ENCODE measurements at places on chromosomes 16 and 17.

DNA sequence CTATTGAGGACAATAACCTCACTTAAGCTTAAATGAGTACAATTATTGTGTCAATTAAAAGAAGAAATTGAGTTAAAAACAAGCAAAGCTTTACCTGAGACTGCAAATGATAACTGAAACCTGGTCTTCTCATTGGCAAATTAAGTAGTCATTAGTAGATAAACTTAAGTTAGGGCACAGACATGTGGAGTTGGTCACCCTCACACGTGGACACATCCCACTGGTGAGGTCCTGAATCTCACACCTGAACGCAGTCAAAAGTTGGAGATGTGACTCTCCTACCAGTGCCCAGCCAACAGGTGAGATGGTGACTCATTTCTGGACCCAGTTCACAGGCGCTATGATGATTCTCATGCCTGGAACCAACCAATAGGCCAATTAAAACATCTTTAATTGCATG, 311.6 kb downstream of the FOXL1 start:
- no peak for DNase-seq

DNA sequence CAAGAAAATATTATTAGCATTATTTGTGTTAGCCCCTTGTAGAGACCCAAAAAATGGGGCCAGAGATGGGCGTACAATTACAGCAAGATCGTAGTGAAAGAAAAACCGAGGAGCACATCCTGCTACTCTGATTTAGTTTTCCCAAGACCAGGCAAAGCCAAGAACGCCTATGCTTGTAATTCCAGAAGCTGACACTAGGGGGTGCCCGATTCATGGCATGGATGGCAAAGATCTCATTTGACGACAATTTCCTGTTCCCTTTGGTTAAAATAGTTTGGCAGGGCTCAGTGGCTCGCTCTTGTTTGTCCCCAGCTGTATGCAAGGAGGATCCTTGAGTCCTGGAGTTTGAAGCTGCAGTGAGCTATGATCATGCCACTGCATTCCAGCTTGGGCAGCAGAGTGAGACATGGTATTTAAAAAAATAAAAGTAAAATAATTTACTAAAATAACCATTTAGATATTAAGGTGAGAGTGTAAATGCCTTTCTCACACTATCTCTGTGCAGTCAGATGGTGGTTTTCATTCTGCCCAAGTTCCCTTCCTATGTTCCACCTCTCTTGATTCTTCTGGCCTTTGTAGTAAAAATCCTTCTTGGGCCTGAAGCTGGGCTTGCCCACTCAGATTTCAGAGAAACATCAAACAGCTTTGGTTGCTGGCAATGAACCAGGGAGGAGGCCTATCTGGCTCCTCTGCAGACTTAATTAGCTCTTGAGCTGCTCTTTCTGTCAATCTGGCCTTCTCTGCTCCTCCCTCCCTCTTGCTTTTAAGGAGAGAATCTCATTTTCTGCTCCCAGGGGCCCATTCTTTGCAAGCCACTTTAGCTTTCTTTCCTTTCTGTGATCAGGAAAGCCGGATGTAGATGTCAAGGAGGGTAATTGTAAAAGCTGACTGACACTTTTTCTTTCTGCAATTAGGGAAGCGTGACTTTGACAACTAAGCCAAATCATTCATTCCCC, 31.2 kb downstream of the TMEM238L start:
- no peak for DNase-seq

DNA sequence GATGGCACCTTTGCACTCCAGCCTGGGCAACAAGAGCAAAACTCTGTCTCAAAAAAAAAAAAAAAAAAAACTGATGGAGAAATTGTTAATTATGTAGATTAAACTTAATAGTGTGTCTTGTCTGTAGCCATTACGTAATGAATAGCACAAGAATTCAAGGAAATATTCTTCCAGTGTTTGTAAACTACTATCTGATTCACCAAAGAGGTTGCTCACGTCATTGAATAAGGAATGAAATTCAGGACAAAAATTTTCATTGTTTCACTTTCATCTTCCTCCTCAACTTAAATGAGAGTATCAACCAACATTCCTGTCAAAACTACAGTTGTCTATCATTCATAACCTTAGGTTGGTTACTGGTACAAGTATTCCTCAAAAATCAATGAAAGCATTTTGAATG, 30.7 kb upstream of the MYO18A start:
- no peak for DNase-seq

DNA sequence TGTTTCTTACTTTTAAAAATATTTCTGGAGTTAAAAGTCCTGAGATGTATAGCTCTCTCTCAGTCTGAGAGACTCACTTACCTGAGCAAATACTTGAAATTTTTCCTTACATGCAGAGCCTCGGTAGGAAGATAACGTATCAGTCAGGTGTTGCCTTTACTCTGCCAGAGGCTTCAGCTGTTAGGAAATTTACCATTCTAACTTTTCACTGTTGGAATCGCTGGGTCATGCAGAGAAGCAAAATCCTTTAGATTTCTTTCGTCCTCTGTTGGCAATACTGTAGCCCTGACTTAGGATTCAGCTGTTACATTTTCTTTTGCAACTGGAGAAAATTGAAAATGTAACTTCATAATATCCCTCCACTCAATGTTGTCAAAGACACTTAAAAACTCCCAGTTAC, 20.0 kb upstream of the KCNJ16 start:
- DNase-seq: no peak

DNA sequence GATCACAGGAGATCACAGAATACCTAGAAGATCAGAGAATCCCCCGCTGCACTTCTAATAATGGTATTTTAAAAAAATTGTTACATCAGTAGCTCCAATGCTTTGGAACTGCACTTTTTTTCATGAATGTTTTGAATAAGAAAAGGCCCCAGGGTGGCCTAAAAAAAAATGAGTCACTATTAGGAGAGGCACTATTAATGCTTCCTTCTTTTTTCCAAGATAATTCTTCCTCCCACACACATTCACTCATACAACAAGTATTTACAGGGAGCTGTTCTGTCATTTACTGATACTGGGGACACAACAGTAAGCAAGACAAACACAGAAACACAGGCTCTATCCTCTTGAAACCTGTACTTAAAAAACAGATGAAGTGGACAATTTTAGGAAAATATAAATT, 675 bp upstream of the PDZD9 start:
- DNase-seq: no peak

DNA sequence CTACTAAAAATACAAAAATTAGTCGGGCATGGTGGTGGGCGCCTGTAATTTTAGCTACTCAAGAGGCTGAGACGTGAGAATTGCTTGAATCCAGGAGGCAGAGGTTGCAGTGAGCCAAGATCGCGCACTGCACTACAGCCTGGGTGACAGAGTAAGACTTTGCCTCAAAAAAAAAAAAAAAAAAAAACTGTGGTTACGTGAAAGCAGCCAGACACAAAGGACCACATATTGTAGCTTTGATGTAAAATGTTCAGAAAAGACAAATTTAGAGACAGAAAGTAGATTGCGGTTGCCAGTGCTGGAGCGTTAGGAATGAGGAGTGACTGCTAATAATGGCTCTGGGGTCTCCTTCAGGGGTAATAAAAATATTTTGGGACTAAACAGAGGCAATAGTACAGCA, 4.0 kb upstream of the MEAK7 start:
- no peak for DNase-seq

GRCh38 chr17:74840989-74841666, 18.6 kb downstream of the GRIN2C start:
- no peak for DNase-seq

DNA sequence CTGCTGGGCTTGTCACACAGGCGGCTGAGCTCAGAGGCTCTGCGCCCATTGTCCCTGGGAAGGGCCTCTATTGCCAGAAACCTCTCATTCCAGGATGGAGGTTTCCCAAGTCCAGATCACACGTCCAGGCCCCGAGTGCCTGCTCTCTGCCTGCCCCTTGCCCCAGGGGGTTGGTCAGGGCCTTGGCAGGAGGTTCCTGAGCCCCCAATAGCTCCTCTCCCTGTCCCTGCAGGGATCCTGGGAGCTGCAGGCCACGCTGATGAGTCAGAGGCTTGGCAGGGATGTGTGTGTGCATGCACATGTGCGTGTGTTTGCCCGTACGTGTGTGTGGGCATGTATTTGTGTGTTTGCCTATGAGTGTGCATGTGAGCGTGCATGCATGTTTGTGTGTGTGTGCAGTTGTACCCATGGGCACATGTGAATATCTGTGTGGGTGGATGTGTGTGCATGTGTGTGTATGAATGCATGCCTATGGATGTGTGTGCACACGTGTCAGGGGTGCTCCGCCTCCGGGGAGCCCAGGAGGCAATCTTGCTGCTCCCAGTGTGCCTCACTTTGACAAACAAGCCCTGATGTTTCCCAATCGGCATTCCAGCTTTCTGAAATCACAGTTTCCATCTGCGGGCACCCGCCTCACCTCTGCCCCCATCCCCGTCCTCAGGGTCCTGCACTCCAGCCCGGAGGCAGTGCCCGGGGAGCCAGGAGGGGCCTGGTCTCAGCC, 98.4 kb upstream of the GSE1 start:
- DNase-seq: peak; percentile 87

DNA sequence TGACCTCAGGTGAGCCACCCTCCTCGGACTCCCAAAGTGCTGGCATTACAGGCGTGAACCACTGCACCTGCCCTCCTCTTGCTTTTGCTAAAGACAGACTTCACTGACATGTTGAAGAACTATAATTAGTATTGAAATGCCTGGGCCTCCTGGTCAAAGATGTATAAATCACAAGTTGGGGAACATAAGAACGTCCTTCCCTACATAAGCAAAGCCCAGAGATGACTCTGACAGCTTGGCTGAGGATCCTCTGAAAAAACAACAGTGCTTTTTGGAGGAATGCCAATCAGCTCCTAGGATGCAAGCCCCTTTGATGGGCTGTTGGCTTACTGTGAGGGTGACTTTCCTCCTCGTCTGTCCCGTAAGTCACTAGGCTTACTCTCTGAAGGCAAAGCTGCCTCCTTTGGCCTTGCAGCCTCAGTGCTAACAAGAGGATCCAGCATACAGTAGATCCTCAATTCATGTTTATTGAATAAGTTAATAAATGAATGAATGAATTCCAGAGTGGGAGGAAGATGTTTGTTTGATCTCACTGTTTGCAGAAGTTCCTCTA, 6.3 kb downstream of the APOH start:
- DNase-seq: no peak

- DNase-seq: no peak
Observed at GRCh38 chr17:83058266-83058798, 21.1 kb upstream of the METRNL start.

- no peak for DNase-seq
Observed at GRCh38 chr16:69839798-69840409, 77.8 kb downstream of the WWP2 start.

GRCh38 chr17:51372345-51373004, 112.1 kb downstream of the UTP18 start:
- DNase-seq: no peak

DNA sequence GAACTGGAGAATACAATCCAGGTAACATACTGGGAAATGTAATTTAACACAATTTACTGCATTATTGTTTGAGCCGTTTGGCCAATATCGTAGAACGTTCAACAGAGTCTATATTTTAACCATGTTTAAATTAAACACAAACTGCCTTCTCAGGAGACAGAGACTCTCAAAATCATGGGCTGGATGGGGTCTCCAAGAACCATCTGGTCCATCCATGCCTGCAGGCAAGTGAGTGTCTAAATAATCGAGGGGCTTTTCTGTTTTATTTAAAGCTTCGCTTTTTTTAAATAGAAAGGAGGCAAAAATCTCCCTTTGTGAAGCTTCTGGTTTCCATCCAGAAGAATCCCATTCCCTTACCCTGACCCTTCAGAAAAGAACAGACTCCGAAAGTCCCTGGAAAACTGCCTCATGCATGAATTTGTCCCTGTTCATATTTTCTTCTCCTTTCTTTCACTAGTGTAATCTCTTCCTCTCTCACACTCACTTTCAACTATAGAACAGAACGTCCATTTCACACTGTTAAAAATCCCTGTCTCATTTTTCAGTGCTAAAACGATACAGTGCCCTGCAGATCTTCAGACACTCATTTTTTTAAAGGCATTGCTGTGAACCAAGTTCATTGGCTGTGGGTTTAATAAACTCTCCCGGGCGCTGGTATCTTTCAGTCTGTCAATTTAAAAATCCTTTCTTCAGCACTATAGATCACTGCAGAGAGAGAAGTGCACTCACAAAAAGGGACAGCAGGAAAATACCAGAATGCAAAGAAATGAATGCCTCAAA, 111.4 kb upstream of the TOM1L1 start:
- DNase-seq: no peak

GRCh38 chr16:27543801-27544200, 5.9 kb downstream of the GTF3C1 start:
- no peak for DNase-seq

DNA sequence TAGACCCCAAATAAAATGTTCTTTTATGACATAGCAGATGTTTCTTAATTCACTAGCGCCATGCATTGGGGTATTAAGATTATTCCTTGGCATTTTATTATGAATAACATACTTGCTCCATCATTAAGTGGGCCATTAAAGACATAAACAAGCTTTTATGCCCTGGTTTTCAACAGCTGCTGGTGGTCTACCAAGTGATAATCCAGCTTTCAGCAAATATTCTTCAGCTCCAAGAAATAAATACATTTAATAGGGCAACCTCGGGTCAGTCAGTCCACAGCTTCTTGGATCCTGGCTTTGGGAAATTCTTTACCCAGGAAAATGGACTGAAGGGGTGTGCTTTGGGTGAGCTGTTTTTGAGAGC, 217.3 kb upstream of the IRX3 start:
- DNase-seq: peak; percentile 28

- DNase-seq: peak; percentile 8
Observed at GRCh38 chr17:20010099-20010863, 1.1 kb downstream of the SPECC1 start.

DNA sequence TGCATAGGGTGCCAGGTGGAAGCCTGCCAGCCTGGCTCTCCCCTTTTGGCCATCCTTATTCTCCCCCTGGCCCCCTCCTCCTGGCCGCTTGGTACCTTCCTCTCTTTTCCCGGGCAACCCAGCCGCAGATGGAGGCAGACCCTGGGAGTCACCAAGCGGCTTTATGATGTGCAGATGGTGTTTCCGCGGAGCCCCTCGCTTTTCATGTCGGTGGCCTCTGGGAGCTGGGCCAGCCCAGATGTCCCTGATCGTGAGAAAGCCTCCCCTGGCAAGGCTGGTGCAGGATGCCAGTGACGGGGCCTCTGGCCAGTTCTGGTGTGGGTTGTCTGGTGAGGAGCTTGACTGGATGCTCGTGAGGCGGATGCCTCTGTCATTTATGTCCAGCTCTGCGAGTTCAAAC, 18.0 kb upstream of the BRD7 start:
- DNase-seq: no peak

DNA sequence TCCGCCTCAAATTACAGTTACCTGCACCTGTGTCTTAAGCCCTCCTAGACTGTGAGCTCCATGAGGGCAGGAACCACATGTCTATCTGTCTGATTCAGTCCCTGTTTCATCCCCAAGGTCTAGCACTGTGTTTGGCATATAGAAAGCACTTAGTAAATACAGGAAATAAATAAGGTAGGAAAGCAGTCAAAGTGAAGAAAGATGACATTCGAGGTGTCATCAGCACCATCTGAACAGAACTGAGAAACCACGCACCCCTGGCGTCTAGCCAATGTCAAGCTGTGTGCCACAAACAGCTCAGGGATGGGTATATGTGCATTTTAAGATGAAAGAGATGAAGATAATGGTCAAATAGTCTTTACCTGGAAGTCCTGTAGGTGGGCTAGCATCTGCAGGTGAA, 79.6 kb upstream of the ATP2A3 start:
- no peak for DNase-seq

GRCh38 chr17:51850201-51850600, 308.3 kb downstream of the CA10 start:
- no peak for DNase-seq

Measured in fibroblast of skin of left quadriceps (primary cell).